Tibial nerve (tissue), 4 donors: ENCODE measurements at places on chromosomes 2 and 18.
A peak's percentile ranks its signal among the peaks of the same experiment; 100 is the strongest.

DNA sequence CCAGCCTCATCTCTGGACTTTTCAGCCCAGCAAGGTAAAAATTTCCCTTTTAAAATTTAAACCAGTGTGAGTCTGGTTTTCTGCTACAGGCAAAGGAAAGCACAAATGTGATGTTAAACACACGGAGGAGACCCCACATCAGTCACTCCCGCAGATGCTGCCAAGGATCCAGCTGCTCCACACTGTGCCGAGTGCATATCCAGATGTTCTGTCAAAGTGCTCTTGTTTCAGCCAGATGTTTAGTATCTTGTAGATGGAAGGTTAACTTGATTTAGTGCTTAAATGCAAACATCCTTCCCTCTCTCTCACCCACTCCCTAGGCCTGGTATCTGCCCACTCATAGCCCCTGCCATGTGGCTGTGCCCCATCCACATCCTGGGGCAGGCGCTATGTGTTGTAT, 15.8 kb upstream of the ATOH8 start:
- no peak for DNase-seq

DNA sequence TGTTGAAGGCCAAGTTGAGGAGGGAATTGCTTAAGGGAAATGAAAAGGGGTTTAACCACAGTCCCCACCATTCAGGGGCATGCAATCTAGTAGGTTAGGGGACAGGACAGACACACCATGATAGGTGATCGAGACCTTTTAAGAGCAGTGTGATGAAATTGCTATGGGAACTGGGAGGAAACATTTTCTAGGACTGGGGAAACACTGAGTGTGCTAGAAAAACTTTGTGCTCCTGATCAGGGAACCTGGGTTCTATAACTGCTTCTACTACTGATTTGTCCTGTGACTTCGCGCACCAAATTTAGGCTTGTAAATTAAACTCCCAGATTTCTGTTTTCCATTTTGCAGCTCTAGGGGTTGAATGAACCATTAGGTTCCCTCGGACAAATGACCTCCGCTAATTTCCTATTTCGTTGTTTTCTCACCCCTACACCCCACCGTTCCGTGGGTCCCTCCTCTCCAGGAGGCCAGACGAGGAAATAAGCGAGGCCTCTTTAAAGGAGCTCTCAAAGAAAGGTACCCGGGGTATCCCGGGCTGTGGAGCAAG, 371 bp upstream of the LCLAT1 start:
- no peak for DNase-seq

- no peak for DNase-seq
Measured at GRCh38 chr18:60506682-60507081, 134.1 kb upstream of the MC4R start.

- no peak for DNase-seq
Measured at GRCh38 chr2:173881886-173882285, 83.3 kb downstream of the SP3 start.

- no peak for DNase-seq
Measured at GRCh38 chr2:81467096-81467495, 1162.5 kb upstream of the LRRTM1 start.

DNA sequence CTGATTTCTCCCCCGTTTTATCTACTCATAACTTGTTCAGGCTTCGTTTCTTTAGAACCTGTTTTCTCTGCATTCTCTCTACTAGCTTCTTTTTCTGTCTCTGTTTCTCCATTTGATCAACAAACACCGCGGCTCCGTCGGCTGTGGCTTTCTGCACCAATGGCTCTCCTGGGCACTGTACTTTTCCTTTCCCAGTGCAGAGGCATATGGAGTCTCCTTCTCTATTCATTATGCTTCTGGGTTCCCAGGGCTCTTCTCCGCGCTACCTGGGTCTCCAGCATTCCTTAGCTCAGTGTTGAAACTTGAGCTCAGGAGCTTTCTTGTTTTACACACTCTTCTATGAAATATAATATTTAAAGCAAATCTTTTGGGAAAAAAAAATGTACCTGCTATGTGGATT, 196.6 kb upstream of the SOX11 start:
- no peak for DNase-seq

GRCh38 chr2:188517549-188518215, 226.0 kb downstream of the GULP1 start:
- DNase-seq: no peak

DNA sequence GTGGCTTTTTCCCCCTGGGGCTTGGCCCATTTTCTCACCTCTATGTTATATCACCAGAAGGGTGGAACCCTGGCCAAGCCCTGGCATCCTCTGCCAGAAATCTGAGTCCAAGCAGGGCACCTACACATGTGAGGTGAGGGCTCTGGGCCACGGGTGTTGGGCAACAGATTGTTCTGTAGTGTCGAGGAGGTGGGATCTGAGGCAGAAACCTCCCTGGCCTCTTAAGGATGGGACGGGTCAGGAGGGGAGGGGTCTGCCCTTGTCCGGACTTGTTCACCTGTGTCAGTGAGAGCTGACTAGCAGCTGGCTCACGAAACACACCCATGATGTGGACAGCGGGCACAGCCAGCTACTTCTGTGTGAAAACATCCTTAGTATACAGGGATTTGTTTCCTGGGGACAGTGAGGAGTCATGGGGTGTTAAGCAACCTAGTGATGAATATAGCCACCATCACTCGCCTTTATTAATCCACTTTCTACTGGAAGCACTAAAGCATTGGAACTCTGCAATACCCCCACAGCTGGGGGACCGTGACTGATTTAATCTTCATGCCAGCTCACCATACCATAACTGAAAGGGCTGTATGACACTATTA, 35.6 kb downstream of the EPAS1 start:
- no peak for DNase-seq

GRCh38 chr2:140683658-140684057, 1447.2 kb downstream of the LRP1B start:
- no peak for DNase-seq

GRCh38 chr2:219042157-219042556, 841 bp upstream of the CFAP65 start:
- DNase-seq: no peak

- DNase-seq: peak; percentile 19
Measured at GRCh38 chr2:164917296-164917903, 37.9 kb downstream of the SLC38A11 start.

DNA sequence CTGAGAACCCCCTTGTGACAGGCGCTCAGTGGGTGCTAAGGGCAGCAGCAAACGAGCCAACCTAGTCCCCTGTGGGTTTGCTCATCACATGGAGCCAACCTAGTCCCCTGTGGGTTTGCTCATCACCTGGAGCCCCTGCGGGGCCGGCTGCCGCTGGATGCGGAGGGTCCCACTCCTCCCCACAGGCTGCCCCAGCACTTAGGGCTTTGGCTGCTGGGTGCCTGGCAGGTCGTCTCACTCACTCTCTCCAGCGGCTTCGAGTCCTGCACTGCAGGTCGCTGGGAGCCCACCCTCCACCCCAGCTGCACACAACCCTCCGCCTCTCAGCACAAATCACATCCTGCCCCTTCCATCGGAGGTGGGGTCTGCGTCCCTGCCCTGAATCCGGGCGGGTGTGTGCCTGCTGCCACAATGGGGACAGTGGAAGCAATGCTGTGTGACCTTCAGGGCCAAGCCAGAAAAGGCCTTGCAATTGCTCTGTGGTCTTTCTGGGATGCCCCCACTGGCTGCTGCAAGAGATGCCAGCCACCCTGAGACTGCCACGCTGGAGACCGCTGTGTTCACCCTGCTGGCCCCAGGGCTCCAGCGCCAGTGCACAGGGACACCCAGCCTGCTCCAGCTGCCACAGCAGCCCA, 248.1 kb upstream of the SALL3 start:
- no peak for DNase-seq

- no peak for DNase-seq
Measured at GRCh38 chr2:205017912-205018311, 472.6 kb downstream of the PARD3B start.

GRCh38 chr2:119700866-119701265, 21.9 kb downstream of the TMEM177 start:
- no peak for DNase-seq

DNA sequence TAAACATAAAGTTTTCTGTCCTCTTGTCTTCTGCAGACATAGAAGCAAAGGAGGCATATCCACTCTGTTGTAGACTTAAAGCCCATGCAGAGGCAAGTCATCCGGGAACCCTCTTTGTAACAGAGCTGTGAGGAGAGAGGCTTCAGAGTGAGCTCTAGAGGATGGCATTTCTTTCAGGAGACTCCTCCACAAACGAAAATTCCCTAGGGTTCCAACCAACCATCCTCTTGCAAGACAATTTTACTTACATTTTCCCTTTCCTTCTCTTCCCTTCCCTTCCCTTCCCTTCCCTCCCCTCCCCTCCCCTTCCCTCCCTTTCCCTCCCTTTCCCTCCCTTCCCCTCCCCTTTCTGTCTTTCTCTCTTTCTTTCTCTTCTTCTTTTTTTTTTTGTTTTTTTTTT, 446.3 kb upstream of the MAP2 start:
- no peak for DNase-seq

GRCh38 chr2:74553892-74554819, at the start of the genes DOK1 and LOXL3:
TSS of gene DOK1 (plus strand) at chr2:74554720. CDS start at chr2:74554755, 35 bp downstream.
TSS of gene LOXL3 (minus strand) at chr2:74553942. CDS start at chr2:74552634, 1,308 bp downstream.
- DNase-seq: peak; percentile 81

DNA sequence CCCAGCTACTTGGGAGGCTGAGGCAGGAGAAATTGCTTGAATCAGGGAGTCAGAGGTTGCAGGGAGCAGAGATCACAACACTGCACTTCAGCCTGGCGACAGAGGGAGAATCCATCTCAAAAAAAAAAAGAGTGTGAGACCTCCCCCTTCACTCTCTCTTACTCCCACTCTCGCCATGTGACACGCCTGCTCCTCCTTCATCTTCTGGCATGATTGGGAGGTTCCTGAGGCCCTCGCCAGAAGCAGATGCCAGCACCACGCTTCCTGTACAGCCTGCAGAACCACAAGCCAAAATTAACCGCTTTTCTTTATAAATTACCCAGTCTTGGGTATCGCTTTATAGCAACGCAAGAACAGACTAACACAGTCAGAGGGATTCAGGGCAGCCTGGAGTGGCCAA, 66.3 kb upstream of the CREB1 start:
- DNase-seq: no peak

DNA sequence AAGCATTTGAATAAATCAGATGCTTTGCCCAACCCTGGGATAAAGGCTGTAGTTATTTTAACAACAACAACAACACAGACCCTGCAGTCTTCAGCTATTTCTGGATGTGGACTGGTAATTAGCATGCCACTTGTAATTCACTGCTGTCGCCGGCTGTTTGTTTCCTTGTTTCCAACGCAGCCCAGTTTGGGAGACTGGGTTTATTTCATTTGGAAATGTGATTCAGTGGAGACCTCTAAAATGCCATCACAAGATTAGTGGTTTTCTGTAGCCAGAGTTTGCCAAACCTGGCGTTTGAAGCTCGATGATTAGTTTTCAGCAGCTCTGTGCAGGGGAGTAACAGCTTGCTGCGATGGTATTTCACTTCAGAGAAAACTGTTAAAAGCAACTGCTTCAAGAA, 83.5 kb downstream of the LDLRAD4 start:
- no peak for DNase-seq

DNA sequence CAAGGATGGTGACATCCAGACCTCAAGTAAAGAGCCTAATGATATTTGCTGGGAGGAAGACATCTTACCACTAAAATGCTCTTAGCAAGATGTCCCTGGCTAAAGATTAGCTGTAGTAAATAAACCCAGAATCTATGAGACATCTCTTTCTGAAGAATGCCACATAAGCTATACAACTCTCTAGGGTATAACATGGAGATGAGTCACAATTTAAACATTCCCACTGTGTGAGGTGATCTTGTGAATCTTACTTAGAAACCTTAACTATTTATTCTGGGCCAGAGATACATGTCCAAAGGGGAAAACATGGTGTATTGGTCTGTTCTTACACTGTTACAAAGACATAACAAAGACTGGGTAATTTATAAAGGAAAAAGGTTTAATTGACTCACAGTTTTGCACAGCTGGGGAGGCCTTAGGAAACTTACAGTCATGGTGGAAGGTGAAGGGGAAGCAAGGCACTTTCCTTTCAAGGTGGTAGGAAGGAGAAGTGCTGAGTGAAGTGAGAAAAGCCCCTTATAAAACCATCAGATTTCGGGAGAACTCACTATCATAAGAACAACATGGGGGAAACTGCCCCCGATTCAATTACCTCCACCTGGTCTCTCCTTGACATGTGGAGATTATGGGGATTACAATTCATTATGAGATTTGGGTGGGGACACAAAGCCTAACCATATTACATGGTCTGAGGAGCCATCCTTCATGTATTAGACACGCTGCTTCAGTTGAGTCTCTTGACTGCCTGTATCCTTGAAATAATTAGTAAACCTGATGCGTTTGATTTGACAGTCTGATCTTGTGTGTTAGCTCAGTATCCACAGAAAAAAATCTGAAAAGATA, 17.1 kb downstream of the KRCC1 start:
- no peak for DNase-seq

GRCh38 chr18:666177-666576, 8.7 kb downstream of the TYMS start:
- DNase-seq: no peak

DNA sequence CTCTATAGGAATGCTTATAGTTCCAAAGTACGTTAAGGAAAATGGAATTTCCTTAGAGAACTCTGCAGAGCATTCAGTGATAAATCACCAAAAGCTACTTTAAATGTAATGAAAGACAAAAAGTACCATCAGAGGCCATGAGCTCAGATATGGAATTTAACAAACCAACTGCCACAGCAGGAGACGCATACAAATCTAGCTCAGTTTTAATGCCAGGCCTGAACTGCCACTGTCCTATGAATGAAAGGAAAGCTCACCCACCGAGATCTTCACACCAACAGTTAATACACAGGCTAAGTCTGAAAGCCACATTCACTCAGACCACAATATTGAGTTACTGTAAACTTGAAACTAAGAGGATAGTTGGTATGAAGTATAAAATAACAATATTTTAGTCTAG, 126.8 kb downstream of the ZNF516 start:
- no peak for DNase-seq

DNA sequence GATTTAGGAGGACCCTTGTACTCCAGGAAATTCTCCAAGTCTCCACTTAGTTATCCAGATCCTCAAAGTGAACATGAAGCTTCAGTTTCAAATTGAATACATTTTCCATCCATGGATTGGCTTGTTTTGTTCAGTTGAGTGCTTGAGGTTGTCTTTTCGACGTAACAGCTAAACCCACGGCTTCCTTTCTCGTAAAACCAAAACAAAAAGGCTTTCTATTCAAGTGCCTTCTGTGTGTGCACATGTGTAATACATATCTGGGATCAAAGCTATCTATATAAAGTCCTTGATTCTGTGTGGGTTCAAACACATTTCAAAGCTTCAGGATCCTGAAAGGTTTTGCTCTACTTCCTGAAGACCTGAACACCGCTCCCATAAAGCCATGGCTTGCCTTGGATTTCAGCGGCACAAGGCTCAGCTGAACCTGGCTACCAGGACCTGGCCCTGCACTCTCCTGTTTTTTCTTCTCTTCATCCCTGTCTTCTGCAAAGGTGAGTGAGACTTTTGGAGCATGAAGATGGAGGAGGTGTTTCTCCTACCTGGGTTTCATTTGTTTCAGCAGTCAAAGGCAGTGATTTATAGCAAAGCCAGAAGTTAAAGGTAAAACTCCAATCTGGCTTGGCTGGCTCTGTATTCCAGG, at the start of gene CTLA4:
CTLA4 (plus strand) TSS at position 211 of the 640 bp plus-strand sequence; CDS start at position 383, 172 bp downstream.
- DNase-seq: no peak
